ENCODE measurements at places on chromosomes 11 and 22.

- no peak for DNase-seq
Observed at GRCh38 chr11:75561426-75562047, 516 bp upstream of the SERPINH1 start.

DNA sequence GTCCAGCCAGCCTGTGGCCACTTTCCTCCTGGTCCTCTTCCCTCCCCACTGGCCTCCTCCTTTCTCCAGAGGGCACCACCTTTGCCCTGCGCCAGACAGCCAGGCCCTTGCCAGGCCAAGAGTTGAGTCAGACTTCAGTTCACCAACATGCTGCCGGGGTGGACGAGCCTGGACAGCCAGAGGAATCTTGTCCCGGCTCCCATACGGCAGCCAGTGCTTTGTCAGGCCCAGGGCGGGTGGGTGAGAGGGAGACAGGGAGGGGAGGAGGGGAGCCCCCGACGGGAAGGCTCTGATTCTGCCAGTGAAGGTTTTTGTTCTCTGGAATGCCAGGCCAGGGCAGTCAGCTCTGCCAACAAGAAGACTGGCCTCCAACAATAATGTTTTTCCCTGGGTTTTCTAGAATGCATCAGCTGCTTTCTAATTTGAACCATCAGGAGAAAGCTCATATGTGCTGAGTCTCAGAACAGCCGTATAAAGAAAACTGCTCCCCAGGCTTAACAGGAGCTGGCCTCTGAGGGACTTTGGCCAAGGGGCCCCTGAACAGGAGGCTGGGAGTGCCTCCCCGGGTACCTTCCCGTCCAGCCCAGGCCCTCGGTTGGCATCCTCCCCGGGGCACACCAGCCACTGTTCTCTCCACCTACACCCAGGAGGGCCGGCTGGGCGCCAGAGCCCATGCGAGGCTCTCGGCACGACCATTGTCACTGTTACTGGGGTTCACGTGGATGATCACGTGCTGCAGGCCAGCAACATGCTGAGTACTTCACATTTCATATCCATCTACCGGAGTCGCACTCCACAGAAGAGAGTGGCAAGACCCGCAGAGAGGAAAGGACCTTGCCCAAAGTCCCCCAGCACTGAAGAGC is 28.6 kb downstream of the LIF start:
- no peak for DNase-seq

- DNase-seq = no peak
Observed at GRCh38 chr11:78110351-78110750, 29.1 kb downstream of the ALG8 start.

DNA sequence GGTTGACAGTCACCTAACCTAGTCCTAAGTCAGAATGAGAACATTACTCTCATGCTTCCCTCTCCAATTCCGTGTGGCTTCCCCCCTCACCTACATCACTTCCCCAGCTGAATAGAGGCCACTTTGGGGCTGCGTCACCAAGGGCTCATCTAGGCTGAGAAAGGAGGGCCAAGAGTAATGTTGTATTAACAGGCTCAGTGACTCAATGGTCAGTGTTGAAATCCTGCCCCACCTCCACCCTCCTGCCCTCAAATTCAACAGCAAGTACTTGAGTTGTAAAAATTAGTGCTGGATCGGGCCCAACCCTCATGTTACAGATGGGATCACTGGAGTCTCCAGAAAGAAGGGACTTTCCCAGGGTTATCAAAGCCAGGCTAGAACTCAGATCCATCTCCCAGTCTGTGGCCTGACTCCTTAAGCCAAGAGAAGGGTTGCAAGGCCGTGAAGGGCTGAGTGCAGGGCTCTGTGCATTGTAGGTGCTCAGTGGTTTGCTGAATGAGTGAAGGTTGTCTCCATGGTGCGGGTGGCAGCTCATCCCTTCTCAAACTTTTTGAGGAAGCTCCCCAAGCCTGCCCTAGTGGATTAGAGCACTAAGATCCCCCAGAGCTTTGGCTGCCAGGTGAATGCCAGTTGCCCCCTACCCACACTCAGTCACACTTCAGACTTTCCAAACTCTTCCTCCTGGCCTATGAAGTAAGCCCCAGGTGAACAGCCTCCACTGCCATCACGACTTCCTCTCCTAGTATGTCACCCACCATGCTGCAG is 3.2 kb downstream of the DGAT2 start:
- DNase-seq = no peak

DNA sequence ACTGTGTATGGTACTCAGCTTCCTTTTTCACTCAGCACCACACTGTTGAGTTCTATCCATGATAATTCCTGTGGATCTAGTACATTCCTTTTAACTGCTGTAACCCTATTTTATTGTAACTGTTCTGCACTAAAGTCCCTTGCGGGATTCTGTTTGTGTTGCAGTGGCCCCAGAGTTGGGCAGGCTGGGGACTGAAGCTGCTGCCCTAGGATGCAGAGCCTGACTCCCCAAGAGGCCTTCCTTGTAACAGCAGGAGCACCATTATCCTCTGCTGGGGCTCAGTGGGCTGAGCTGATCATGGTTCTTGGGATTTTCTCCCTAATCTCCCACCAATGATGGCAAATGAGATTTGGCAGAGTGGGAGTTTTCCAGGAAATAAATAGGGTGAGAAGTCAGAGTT is 77.7 kb downstream of the CABIN1 start:
- DNase-seq = no peak

- DNase-seq = no peak
Observed at GRCh38 chr11:34585735-34586487, 35.0 kb upstream of the EHF start.

GRCh38 chr11:43987384-43988039 is 45.1 kb downstream of the C11orf96 start:
- no peak for DNase-seq

GRCh38 chr11:111186308-111186915 is 59.1 kb upstream of the POU2AF2 start:
- DNase-seq = no peak

DNA sequence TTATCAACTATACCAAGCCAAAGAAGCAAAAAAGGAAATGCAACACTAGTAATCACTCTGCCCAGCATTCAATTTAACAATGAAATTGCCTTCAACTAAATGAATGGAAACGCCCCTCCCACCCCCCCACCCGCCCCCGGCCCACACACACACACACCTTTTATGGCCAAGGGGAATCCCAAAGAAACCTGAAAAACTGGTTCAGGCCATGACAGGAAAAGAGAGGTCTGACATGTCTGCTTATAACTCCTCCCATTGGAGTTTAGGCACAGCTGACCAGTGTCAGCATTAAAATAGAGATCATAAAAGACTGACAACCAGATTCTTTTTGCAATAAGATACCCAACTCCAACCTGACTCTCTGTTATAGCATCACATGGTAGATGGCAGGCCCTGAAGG is 42.6 kb downstream of the ACER3 start:
- no peak for DNase-seq

DNA sequence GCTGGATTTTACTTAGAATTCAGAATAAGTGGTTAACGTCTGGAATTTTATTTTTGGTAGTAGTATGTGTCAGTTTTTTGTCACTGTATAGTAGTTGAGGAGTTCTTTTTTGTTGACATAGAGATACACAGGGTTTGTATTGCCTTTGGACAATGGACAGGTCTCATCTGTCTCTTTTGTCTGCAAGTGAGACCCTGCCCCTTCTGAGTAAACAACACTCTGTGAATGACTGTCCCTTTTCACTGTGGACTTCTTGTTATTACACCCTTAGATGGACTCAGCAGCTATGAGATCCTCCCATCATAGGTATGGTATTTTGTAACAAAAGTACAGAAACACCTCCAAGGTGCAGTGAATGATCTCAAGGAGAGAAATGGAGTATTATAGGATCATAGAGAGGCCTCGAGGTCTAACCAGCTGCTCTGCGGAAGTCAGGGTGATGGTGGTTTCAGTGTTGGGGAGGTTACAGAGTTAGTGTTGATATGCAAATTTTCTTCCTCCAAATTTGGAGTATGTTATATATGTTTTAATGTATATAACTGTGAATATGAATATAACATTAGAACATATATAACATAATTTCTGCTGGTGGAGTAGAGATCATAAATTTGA is 7.8 kb downstream of the PPP6R3 start:
- DNase-seq = no peak

DNA sequence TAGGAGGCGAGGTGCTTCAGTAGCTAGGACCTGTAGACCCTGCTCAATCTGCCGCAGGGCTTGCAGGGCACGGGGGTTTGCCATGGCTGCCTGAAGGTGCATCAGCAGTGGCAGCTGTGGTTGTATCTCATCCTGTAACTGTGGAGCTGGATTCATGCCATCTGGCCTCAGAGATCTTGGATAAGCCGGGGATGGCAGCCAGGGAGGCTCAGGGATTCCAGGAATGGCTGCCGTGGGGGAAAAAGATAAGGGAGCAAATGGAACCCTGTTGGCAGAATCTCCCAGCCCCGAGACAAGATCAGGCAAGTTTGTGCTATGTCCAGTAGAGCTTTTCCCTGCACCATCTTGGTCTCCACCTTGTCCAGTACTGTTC is 1.8 kb downstream of the UBQLN3 start:
- no peak for DNase-seq

DNA sequence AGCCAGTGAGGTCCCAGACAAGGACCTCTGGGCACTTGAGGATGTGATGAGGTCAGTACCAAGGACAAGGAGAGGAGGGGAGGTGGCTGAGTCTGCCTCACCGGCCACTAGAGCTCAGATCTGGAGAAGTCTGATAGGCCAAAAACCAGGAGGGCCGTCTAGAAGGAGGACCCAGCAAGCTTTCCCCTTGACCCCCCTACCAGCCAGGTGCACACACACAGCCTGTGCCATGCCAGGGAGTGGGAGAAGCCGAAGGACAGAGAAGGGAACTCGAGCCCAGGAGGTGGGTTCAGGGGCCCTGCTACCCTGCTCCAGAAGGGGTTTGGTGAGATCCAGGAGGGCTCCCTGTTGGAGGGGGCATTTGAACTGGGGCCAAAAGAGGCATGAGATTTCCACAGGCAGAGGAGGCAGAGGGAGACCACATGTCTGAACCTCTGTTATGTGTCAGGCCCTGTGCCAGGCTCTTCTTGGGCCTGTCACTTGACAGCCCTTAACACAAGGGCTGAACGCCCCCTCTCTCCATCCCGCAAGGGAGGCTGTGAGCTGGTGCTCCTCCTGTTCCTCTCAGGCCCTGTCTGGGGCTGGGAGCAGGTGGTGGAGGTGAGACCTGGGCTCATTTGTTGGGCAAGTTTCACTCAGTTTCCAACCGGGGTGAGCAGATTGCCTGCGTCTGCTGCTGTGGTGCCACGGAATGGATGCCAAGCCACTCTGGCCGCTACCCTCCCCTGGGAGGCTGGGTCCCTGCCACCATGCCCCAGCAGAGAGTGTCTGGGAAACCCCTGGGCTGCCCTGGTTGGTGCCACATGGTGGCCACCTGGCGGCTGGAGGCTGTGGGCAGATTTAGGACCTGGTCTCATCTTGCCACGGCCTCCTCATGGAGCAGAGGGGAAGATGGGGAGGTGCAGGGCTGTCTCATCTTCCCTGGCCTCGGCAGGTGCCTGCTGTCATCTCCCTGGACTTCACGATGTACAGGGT is 65.2 kb downstream of the MPPED1 start:
- DNase-seq = no peak

DNA sequence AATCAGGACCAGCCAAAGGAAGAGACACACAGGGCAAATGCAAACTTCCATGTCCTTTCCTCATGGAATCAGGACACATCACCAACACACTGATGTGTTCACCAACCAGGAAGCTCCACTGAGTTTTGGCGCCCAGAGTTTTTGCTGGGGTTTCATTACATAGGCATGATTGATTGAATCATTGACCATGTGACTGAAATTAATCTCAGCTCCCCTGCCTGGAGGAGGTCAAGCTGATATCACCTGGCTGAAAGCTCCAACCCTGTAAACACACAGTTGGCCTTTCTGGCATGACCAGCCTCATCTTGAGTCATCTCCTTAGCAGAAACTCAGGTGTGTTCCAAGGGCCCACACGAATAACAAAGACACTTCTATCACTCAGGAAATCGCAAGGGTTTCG is 133.2 kb downstream of the TRIM29 start:
- DNase-seq = no peak

- DNase-seq = no peak
Observed at GRCh38 chr11:69832561-69833413, 13.6 kb upstream of the FGF3 start.

All from T-helper 22 cell (primary cell).